ENCODE measurements at places on chromosomes 4 and X.
A peak's percentile ranks its signal among the peaks of the same experiment; 100 is the strongest.

- DNase-seq: no peak
Measured at GRCh38 chr4:123606946-123607542, 210.4 kb downstream of the SPRY1 start.

GRCh38 chr4:183185018-183185417, 86.0 kb downstream of the WWC2 start:
- no peak for DNase-seq

DNA sequence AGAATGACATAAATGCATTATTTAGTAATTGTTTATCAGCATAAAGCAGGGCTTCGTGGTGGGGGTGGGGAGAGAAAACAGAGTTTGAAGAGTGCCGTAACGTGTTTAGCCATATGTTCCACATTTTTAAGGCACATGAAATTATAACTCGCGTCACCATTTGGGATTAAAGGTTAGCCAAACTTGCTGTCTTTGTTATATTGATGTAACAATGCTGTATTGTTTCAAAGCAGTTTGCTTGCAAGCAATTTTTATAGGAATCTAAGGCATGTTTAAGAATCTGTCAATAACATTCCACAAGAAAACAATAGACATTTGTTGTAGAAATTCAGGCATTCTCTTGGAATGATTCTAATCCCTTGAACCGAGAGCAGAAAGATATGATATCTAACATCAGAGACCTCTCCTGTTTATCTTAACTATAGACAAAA, 78.3 kb downstream of the CLDN22 start:
- DNase-seq: peak; percentile 34

- DNase-seq: peak; percentile 82
Measured at GRCh38 chrX:154046031-154046781, 26.5 kb upstream of the IRAK1 start.

DNA sequence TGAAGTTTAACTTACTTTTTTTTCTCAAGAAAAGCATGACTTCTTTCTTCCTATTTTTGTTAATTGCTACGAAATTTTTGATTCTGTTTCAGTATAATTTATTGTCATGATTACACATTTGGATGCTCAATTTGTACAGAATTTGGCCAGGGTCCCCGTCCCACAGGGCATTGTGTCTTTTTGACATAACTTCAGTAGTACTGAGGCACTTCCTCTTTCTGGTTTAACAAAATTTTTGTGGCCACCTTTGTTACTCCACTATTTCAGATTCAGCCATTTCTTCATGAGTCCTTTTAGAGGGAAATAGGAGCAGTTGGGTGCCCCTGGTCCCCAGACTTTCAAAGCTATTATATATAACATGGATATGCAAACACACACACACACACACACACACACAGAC, 1248.7 kb downstream of the PCDH7 start:
- no peak for DNase-seq

DNA sequence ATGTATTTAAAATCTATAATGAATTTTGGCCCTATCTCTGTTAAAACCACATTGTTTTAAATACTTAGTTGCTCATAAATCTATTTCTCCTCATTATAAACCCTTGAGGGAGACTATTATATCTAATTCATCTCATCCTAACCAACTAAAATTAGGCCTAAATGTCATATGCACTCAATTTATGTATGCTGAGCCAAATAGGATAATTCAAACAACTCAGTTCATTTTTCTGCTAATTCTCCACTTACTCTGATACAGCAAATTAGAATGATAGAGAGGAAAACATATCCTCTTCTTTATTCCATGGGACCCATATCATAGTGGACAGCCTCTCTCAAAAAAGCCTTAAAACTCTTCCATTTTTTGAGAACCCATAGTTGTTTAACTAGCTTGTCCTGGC, 80.3 kb upstream of the TET2 start:
- DNase-seq: no peak

DNA sequence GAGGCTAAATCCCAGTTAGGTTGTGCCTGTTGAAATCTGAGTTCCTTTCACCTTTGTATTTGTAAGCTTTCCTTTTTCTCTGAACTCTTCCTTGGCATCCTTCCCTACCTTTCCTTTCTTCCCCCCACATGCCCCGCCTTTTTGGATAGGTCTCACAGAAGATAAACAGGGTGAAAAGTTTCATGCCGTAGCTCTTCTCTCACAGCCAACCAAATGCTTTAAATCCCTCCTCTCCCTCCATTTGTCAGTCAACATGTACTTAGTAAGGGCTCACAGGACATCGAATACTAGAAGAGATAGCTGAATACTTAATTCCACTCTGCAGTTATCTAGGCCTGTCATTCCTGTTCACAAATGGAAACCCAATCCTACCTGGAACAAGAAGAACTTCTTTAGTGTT, 107.1 kb upstream of the BMPR1B start:
- no peak for DNase-seq

DNA sequence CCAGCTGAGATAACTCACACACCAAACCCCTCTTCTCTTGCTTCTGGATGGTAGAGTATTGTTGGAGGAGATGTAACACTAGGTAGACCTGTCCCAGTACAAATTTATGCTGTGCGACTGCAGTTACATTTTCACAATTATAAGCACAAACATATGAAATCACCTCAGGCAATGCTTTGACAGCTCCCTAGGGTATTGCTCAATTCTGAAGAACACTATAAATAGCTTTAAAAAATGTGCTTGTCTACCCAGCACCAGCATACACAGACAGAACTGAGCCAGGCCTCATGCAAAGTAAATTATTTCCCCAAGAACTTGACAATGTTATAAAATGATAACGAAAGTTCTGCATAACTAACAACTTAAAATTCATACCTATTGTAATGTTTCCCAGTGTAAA, 1999.1 kb upstream of the ADGRL3 start:
- peak; percentile 1 for DNase-seq

- no peak for DNase-seq
Measured at GRCh38 chr4:2393353-2394270, 24.8 kb downstream of the ZFYVE28 start.

- DNase-seq: no peak
Measured at GRCh38 chr4:83738895-83739294, 203.0 kb downstream of the GPAT3 start.

DNA sequence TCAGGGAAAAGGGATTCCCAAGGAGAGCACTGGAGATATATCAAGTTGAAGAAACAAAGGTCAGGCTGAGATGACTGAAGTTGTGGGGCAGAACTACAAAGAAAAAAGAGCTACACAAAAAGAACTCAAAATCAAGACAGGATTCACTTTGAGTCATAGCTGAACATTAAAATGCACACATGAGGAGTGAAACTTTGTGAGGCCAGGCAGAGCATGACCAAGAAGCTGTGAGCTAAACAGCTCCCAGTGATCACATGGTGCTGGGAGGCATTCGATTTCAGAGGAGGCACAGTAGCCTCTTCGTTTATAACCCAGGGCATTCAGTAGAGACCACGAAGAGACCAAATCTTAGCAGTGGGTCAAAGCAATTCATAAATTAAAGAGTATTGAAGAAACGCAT, 145.3 kb downstream of the ATRX start:
- no peak for DNase-seq

GRCh38 chrX:12867685-12868084, 813 bp downstream of the TLR7 start:
- DNase-seq: no peak

All from fibroblast of upper back skin (primary cell).